ENCODE measurements at places on chromosomes 5 and 9. TPM values are rescaled to one million over a fixed set of nuclear protein-coding genes. Genes with fewer than 3 reads are reported as not detected.

Gene LHX2
- polyA plus RNA-seq, result 0.43 TPM

Gene PIP5KL1
- polyA plus RNA-seq, result 1.1 TPM

Gene SNCB
- polyA plus RNA-seq, result not detected

DNA sequence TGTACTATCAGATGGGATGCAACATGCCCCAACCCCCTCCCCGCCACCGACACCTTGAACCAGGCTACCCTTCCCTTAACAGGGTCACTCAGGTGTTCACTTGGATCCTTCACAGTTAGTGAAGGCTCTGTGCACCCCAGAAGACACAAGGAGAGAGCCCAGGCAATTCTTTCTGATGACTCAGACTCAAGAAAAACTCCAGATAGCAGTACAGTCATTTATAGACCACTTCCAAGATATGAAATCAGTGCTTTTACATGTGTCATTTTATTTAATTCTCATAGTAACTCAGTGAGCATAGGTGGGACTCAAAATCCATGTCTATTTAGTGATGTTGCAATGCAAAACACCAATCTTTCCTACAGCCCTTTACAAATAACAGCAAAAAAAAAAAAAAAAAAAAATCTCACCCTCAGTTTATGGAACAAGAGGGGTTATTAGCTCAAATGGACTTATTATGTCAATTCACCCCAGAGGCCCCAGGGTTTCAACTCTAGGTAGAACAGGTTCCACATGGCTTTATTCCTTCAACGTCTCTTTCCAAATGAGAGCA is 71.9 kb downstream of the FOXD1 start:
- no peak for DNase-seq

DNA sequence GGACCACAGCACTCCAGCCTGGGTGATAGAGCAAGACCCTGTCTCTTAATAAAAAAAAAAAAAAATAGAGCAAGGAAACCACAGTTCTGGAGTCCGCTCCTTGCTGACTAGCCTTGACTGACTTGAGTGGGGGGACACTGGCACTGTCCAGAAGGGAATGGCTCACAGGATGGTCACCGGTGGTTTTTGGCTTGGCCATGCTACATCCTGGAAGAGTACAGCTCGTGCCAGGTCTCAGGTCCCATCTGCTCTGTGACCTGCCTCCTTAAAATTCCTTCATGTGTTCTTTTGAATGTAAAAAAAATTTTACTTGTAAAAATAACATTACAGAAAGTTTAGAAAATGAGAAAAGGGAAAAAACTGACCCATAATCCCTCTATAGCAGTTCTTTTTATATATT is 5.6 kb downstream of the NANS start:
- no peak for DNase-seq

- DNase-seq, result peak; percentile 39
These were observed 412.9 kb downstream of the CHSY3 start for GRCh38 chr5:130316971-130317680.

Gene ARL10
- polyA plus RNA-seq, result 10.6 TPM

Gene TAF11L10
- polyA plus RNA-seq, result not detected

DNA sequence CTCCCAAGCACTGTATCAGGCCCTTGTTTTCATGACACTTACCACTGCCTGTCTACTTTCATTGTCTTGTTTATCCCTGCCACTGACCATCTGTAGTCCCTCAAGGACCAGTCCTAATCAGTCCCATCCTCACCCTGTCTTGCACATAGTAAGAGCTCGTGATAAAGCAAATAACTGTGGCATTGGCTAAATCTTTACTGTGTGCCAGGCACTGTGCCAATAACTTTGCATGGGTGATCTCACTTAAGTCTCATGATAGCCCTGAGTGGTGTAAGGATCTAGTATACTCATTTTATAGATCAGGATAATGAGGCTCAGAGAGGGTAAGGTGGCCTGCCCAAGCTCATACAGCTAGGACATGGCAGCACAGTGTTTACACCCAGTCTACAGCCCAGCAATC is 5.6 kb downstream of the CDX1 start:
- DNase-seq, result no peak

DNA sequence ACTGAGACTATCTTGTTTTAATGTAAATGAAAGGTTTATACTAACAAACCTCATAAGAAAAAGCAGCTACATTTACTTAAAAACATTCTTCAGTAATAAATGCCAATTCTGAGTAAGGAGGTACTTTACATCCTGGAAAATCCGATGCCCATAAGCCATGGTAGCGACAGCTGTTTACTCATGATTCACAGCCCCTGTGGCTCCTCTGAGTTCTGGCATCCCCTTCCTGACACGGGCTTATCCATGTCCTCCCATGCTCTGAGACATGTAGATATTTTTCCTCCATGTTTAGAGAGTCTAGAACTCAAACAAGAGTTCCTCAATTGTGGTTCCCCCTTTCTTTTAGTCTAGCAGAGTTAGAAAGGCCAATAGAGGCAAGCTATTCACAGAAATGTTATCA is 63.1 kb upstream of the DEPDC1B start:
- DNase-seq, result no peak

GRCh38 chr5:149756354-149756753 is 26.2 kb downstream of the PPARGC1B start:
- DNase-seq, result no peak

DNA sequence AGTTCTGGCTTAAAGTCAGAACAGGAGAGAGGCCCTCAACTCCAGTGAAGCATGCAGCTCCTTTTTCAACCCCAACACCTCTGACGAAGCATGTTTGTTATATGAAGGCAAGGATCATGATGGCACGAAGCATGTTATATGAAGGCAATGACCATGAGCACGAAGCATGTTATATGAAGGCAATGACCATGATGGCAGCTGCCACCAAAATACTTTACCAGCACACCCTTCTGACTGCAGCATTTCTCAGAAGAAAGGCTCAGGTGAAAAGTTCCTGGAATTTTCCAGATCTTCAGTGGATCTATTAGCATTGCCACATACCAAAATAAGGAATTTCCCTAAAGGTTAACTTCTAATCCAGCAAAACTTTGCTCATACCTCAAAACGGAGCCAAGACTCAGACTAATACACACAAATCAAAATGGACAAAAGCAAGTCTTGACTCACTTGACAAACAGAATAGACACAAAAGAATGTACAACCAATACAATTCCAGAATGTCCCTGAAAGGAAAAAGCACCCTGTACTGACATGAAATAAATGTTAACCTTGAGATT is 217.4 kb downstream of the FANCC start:
- DNase-seq, result no peak

GRCh38 chr9:72203205-72203803 is 54.1 kb downstream of the GDA start:
- peak; percentile 5 for DNase-seq

- no peak for DNase-seq
These were observed 34.8 kb upstream of the RXRA start for GRCh38 chr9:134291452-134291881.

DNA sequence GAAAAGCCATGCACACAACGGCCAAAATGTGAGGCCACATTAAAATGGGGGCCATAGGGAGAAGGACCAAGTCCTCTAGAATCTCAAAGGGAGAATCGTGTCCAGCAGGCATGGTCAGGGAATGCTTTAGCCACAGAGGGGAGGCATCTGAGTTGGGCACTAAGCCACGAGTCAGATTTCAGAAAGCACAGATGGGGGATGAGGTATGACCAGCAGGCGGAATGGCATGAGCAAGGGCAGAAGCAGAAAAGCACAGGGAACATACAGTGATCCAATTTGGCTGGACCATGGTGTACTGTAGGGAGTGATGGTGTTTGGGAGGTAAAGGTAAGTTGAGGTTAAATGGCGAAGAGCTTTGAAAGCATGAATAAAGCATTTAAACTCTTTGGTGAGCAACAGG is 214.6 kb downstream of the TLE1 start:
- DNase-seq, result no peak

GRCh38 chr5:59749782-59750520 is 143.6 kb downstream of the PDE4D start:
- DNase-seq, result no peak

Gene ANKRD31
- 0.68 TPM for polyA plus RNA-seq

Gene SCGB3A2
- polyA plus RNA-seq, result not detected

GRCh38 chr9:93143830-93144530 is 9.9 kb upstream of the NINJ1 start:
- DNase-seq, result no peak

- DNase-seq, result no peak
These were observed 187.9 kb downstream of the MAN2A1 start for GRCh38 chr5:109877670-109878045.

Gene CDX1
- polyA plus RNA-seq, result 0.89 TPM

DNA sequence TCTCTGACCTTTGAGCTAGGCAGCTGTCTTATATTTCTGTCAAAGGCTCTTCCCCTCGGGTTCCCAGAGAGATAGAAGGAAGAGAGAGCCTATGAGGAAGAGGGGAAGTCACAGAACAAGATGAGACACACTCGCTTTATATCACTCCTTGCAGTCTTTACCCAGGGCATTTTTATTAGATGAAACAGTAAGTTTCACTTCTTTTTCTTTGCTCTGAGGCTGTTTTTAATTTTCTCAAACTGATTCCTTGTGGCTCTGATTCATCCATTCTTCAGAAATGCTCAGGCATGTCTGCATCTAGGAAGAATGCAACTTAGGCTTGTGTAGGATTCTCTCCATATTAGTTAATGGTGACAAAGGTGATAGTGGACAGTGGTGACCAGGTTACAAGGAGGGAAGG is 132.9 kb upstream of the CHD1 start:
- DNase-seq, result no peak

GRCh38 chr9:113715086-113715485 is 161.0 kb upstream of the ZNF618 start:
- DNase-seq, result no peak

- no peak for DNase-seq
These were observed 27.4 kb upstream of the FAM120AOS start for GRCh38 chr9:93480728-93481324.

DNA sequence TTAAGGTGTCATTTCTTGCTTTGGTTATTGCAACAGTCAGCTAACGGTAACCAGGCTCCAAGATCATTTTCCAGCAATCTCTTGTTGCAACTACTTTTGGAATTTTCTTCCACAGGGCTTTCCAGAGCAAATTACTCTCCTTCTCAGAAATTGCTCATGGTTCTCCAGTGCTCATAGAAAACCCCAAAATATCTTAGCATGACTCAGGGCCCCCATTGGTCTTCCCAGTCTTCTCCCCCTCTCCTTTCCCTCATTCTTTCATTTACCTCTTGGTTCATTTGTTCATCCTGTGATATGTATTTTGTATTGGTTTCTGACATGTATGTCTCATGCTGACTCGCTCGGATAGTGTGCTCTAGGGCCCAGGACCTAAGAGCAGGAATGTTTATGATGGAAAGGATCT is 35.6 kb downstream of the WWC1 start:
- no peak for DNase-seq

GRCh38 chr5:162091336-162091735 is 23.8 kb downstream of the GABRG2 start:
- DNase-seq, result no peak

GRCh38 chr5:12845549-12846159 is 941.4 kb upstream of the CTNND2 start:
- DNase-seq, result no peak

Gene VCAN
- polyA plus RNA-seq, result 351 TPM

Gene TMEM232
- polyA plus RNA-seq, result 7.0 TPM

DNA sequence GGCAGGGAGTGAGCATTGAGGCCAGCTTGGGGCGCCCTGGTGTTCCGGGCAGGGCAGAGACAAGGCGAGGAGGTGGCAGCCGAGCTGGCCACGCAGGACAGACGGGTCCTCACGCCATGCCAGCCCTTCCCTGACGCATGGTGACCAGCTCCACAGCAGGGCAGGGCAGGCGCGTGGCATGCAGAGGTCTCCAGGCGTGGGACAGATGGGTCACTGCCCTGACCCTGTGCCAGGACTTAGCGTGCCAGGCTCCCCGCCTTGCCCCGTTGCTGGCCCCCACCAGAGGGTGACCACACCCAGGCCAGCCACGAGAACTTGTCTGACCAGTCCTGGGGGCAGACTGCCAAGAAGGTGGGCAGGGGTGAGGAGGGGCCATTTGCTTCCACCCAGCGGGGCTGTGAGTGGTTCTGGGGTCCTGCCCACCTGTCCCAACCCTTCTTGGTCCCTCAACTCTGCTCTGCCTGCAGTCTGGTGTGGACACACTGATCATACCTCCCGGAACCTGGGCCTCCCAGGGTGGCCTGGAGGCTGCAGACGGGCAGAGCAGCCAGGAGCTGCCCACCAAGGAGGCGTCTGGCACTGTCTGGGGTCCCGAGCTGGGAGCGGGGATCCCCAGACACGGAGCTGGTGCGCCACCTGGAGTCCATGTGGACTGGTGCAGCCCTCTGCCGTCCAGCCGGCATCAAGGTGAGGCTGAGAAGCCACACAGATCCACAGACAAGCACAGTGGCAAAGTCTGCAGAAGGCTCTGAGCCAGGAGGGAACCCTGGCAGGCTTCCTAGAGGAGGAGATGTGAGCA is at the start of gene RNF224:
Gene RNF224 (plus strand): TSS at position 449 of the 799 bp plus-strand sequence. CDS start 834 bp downstream, outside the sequence.
- peak; percentile 66 for DNase-seq

DNA sequence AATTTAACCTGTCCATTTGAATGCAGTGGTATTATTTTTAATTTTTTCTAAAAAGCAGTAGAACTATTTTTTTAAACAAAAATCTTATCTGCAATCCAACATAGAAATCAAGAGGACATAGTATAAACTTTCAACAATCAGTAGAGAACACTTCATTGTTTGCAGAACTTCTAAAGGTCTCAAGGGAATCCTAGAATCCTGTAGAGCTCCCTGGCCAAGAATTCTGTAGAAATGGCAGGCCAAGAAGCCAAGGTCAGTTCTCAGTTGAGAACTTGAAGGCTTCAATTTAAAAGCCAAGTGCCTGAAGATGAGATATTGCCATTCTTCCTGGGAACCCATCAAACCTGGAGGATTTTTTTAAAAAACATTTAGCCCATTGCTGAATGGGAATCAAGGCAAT is 199.2 kb upstream of the KLF4 start:
- DNase-seq, result no peak

GRCh38 chr5:95317687-95318086 is 32.8 kb upstream of the MCTP1 start:
- DNase-seq, result no peak

GRCh38 chr5:175765858-175766257 is 105.5 kb upstream of the CPLX2 start:
- no peak for DNase-seq

All from right renal cortex interstitium (tissue), 3 donors.